ENCODE measurements at places on chromosomes 11 and 22.

- DNase-seq = no peak
These were observed 23.2 kb downstream of the TAF1D start for GRCh38 chr11:93718057-93718563.

- no peak for DNase-seq
These were observed 53.2 kb downstream of the FAM76B start for GRCh38 chr11:95736355-95736754.

DNA sequence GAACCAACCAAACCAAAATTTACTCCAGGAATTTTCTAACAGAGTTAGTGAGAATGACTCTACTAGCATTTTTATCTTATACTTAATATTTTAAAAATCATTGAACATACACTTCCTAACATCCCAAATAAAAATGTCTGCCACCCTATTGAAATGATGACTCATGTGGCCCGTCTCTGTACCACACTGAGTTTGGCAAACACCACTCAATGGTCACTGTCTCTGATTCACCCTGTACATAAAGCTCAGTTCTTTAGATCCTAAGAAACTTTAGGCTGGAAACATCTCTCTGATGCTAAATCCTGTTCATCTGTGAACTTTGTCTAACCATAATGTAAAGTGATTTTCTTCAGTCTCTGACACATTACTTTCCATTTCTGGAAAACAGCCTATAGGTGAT is 182.0 kb downstream of the CWF19L2 start:
- no peak for DNase-seq

DNA sequence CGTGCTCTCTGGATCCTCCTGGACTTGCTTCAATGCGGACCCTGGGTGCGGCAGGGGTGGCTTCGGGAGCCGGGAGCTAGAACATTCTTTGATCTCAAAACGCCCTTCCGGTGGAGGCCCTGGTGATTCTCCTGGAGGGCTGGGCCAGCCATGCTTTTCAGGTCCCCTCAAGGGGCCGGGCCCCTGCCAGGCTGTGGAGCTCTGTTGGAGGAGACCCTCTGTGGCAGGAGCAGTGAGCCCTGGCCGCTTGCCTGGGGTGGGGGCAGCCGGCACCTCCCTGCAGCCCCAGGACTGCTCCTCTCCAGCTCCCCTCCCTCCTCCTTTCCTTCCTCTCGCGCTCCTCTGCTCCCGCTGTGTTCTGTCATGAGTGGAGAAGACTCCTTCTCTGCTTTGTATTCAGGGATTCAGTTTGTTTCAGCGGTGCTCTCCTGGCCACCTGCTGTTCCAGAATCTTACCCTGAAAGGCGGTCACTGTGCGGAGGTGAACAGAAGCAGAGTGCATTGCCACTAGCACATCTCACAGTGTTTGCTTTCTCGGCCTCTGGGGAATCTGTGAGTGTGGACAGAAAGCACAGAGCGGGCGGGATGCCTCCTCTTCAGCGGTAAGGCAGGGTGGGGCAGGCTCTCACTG is 289.1 kb downstream of the TBC1D22A start:
- no peak for DNase-seq

GRCh38 chr11:68998390-68998911 is 14.6 kb downstream of the MRGPRF start:
- no peak for DNase-seq

GRCh38 chr11:20013346-20014066 is 146.8 kb downstream of the DBX1 start:
- DNase-seq = peak; percentile 55

DNA sequence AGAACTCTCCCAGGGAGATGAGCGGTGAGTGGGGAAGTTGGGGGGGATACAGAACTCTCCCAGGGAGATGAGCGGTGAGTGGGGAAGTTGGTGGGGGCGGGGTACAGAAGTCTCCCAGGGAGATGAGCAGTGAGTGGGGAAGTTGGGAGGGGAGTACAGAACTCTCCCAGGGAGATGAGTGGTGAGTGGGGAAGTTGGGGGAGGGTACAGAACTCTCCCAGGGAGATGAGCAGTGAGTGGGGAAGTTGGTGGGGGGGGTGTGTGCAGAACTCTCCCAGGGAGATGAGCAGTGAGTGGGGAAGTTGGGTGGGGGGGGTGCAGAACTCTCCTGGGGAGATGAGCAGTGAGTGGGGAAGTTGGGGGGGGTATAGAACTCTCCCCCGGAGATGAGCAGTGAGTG is 186.5 kb downstream of the SHANK2 start:
- no peak for DNase-seq

GRCh38 chr22:20316844-20317401 is 2.9 kb downstream of the DGCR6L start:
- no peak for DNase-seq

DNA sequence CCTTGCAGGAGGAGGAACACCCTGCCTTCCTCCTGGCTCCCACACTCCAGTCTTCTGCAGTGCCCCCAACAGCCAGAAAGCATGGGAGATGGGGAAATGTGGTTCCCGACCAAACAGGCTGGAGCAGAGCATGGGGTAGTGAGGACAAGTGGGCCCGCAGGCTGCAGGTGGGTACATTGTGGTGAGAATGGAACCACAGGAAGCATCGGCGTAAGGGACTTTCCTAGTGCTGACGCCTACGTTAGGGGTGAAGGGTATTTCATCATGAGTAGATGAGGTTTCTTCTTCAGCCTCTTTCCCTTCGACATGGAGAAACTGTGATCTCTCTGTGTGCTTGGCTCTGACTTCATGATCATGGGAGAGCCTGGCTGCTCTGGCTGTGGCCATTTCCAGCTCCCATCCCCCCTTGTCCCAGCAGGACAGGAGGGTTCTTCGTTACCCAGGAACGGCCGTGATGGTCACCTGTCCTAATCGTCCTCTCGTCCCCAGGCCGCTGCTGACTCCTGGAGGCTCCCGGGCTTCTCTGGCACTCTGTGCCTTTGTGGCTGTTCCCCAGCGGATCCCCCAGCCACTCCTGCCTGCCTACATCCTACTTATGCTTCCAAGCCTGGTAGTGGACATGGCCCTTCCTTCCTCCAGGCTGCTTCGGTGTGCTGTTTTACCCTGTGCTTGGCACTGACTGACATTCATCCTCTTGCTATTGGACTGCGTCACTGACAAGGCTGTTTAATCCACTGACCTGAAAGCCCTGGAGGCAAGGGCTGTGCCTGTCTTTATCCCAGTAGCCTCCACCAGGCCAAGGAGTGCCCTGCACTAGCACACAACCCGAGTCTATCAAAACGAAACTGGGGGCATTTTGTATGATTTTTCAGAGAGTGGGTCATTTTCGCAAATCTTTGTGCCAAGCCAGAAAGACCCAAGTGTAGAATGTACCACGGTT is 65.2 kb upstream of the CECR2 start:
- no peak for DNase-seq

- no peak for DNase-seq
These were observed 161.6 kb downstream of the CEP164 start for GRCh38 chr11:117488996-117489952.

DNA sequence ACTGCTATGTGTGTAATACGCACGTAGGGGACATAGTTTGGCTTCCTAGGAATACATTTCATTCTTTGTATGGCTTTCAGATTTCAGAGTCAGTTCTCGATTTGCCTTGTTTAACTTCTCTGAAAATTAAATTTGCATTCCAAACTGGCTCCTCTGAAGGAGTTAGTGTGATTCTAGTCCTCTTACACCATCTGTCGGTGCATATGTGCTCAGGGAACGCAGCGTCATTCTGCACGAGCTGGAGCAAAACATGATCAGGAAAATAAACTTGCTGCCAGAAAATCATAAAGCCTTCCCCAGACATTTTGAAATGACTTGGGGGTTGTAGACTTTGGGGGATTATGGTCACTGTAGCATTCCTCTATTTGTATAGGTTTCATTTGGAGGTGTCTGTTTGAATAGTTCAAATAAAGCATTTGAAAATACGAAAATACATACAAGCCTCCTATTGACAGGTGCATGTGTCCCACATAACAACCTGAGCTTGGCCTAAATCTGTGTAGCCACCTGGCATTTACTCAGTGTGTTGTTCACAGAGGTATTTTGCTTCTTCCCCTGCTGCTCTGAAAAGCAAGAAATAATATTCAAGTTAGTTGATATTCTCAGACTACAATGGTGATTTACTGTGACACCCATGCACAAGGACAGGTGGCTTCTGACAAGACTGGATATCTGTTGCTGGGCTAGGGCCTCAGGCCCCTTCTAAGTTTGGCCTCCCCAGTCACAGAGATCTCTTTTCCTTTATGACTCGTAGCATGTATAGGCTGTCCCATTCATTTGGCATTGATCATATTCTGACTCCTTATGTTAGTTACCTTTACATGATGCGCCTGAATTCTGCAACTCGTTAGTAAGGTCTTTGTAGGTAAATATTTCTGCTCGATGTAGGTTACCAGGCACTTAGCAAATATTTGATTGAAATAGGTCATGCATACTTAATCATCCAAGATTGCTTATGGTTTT is 81.6 kb upstream of the SORL1-AS1 start:
- no peak for DNase-seq

- DNase-seq = no peak
These were observed 16.8 kb upstream of the PAFAH1B2 start for GRCh38 chr11:117127171-117127901.

DNA sequence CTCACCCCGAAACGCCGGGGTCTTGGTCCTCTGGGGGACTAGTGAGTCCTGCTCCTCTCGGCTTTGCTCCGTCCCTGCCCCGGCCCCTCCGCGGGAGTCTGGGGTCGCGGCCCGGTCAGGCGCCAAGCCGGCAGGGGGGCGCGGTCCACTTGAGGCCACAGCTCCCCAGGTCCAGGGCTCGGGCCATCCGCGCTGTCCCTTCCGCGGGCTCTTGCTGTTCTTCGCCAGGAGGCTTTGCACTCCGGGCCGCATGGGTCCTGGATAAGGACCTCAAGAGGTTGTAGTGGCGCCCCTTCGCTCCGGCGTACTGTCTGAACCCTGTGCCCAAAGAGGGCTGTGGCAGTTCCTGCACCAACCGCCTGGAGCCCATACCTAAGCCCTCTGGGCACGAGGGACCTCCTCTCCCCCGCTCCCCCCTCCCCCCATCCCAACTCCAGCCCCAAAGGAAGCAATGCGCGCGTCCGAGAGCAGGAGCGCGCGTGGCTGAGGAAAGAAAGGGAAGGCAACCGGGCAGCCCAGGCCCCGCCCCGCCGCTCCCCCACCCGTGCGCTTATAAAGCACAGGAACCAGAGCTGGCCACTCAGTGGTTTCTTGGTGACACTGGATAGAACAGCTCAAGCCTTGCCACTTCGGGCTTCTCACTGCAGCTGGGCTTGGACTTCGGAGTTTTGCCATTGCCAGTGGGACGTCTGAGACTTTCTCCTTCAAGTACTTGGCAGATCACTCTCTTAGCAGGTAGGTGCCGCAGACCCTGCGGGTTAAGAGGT is at the start of gene ADM:
TSS of gene ADM (plus strand) at position 579 of the 767 bp plus-strand sequence. CDS start 628 bp downstream, outside the sequence.
- DNase-seq = peak; percentile 95

GRCh38 chr11:134383576-134384221 is 28.3 kb downstream of the B3GAT1 start:
- no peak for DNase-seq

- no peak for DNase-seq
These were observed 36.1 kb downstream of the CCDC90B start for GRCh38 chr11:83249972-83250593.

- DNase-seq = no peak
These were observed 221.2 kb downstream of the DSCAML1 start for GRCh38 chr11:117575856-117576255.

- DNase-seq = no peak
These were observed 7.6 kb downstream of the POLR2F start for GRCh38 chr22:37961062-37961461.

GRCh38 chr11:130689222-130689908 is 226.9 kb downstream of the SNX19 start:
- no peak for DNase-seq

- no peak for DNase-seq
These were observed 23.2 kb downstream of the RTN4R start for GRCh38 chr22:20244691-20245576.

DNA sequence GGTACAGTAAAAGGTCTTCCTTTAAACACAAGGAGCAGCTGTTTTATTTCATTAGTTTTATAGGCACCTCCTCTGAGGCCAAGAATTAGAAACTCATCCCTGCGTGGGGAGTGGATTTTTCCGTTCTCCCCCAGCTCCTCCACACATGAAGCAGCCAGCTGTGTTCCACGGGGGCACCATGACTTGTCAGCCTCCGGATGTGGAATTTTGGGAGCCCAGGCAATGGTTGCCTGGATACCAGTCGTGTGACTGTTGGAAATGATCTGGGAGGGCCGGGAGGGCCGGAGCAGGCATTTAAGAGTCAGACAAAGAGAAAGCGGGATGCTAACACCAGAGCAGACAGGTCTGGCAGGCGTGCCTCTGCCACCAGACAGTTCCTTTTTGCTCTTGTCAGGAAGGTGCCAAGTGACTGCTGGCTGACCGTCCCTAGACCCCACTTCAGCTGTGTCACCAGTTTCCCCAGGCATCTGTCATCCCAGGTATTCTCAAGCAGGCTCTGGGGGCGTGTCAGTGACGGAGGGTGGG is 15.9 kb upstream of the CDC42EP2 start:
- DNase-seq = no peak

GRCh38 chr11:112016765-112017376 is 8.3 kb upstream of the DLAT start:
- DNase-seq = no peak

- no peak for DNase-seq
These were observed 279.4 kb upstream of the PDGFD start for GRCh38 chr11:104443387-104443786.

DNA sequence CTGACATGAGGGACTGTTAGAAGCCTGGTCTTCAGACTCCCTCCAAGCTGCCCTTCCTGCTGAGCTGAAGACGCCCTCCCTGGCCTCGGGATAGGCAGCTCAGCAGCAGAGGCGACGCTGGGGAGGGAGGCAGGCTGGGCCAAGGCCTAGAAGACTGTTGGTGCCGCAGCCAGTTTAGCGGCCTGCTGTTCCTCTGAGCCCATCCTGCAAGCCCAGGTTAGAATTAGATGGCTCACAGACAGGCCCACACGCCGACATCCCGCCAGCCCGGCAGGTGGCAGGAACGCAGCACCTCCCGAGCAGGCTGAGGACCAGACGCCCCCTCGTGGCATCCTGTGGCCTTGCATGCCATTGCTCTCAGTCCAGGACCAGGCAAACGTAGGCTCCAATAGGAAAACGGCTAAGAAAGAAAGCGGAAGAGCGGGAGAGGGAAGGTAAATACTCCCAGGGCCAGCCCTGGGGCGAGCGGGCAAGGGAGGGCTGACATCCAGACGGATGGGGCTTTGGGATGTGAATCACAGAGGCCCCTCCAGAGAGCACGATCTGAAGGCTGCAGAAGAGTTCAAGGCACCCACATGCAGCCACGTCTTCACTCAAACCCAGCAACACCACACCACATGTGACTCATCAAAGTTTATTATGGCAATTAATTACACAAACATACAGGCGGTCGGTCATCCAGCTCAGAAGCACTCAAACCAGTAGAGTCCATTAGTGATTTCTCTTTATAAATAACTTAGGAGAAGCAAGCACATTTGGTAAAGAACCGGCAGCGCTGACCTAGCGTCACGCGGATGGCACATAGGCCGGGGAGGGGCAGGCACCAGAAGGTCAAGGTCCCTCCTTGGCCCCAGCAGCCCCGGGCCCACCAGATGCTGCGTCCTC is 27.6 kb downstream of the CD5 start:
- DNase-seq = peak; percentile 89

Measured in Caki2 (cell line).